ENCODE measurements at places on chromosomes 6 and 20. TPM values are rescaled to one million over a fixed set of nuclear protein-coding genes. Genes with fewer than 3 reads are reported as not detected.

DNA sequence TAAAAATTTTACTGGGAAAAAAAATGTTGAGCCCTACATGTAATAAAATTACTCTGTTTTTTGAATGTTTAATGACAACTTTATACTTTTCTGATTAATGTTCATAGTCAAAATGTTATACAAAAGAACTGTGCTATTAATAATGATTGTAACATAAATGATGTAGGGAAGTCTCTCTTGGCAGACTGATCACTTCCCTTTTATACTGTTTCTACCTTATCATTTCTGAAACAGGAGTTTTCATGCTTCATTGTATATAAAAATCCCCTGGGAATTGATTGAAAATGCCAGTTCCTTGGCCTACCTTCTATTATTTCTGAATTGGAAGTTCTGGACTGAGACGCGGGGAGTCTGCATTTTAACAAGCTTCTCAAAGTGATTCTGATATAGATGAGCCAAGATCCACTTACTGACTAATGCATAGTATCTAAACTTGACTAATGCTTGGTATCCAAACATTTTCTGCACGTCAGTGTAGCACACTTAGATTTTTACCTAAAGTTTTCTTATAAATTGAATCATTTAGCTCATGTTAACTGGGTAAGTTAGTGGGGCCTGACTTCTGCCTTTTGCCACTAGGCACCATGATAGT lies 7.2 kb upstream of the HDAC2 start:
- no peak for DNase-seq

GRCh38 chr6:143119260-143119659 lies 58.6 kb downstream of the AIG1 start:
- DNase-seq, result no peak

GRCh38 chr6:168256940-168257339 lies 62.6 kb downstream of the DACT2 start:
- no peak for DNase-seq

DNA sequence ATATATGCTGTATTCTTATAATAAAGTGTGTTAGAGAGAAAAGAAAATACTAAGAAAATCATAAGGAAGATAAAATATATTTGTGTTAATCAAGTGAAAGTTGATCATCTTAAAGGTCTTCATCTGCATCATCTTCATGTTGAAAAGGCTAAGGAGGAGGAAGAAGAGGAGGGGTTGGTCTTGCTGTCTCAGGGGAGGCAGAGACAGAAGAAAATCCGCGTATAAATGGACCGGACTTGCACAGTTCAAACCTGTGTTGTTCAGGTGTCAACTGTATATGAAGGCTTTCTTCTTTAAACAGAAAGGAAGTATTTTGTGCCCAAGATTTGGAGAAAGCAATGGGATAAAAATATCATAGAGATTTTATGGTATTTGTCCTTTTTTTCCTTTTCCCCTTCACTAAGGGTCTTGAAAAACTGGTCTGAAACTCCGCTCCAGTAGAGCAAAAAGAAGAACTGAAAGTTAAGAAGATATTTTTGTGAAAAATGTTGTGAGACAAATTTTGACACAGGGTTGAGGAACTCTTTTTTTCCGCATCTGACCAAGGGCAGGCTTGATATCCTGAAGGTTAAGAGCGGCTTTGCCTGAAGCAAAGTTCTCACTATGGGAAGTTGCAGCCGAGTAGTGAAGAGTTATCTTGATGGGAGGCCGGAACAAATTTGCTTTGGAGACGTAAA lies 350.7 kb downstream of the LAMA2 start:
- no peak for DNase-seq

DNA sequence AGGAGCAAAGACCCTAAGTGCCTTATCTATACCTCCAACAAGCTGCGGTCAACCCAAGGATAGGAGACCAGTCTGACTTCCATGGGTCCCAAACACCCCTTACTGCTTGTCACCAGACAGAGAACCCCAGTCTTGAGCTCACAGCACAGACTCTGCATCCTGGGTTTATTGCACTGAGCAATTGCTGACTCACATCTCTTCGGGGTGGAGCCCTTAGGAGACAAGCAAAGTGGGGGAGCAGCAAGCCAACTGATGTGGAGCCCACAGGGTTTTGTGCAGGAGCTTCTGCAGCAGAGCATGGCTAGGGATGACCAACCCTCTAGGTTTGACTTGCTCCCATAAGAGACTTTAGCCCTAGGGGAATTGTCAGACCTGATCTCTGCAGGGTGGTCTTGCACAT lies 38.6 kb upstream of the EYS start:
- no peak for DNase-seq

DNA sequence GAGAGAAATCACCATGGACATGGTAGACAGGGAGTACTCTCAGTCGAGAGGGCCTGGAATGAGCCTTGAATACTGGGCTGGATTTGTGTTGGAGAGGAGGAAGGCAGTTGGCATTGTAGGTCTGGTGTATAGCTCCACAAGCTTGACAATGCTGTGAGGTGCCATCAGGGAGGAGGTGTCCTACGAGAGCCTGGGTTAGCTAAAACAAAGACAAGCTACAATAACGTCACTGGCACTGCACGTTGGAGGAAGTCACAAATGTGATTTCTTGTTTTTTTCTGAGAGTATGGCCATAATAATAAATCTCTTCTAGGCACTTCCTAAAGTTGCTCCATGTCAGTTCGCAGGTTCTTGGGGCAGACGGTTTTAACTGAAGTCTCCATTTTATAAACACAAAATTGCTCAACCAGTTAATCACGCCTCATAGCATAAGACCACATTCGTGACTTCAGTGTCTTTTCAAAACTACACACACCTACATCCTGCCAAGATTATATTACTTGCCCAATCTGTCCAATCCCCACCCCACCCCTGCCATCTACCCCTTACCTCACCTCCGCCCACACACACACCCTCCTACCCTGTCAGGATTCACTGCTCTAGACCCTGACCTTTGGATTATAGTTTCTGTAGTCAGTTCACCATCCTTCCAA lies 4.4 kb upstream of the HLA-DMB start:
- DNase-seq, result no peak

- no peak for DNase-seq
These were observed 75.2 kb upstream of the CDH4 start for GRCh38 chr20:61176874-61177273.

- DNase-seq, result no peak
These were observed 26.1 kb downstream of the TUBB2B start for GRCh38 chr6:3201388-3201787.

- no peak for DNase-seq
These were observed 98.8 kb downstream of the RTN4IP1 start for GRCh38 chr6:106530502-106530901.

GRCh38 chr6:106748547-106749207 lies 119.3 kb downstream of the QRSL1 start:
- no peak for DNase-seq

GRCh38 chr6:139588734-139589593 lies 214.5 kb upstream of the CITED2 start:
- no peak for DNase-seq

Gene SASH1
- polyA plus RNA-seq, result 30.2 TPM

DNA sequence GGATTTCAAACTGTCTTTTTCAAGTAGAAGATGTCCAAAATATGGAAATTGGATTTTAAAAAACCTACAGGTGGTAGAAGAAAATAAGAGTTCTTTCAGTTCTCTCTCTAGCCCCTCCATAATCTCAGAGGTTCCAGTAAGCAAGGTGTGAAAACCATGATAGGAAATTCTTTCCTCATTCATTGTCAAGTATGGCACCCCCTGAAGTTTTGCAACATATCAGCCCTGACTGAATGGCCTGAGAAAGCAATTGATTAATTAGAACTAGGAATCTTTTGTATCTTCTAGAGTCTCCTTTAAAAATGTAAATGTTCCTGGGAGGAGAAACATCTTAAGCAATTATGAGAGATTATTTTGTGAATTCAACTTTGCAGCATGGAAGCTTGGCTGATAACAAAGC lies 198.7 kb upstream of the STXBP5 start:
- DNase-seq, result no peak

DNA sequence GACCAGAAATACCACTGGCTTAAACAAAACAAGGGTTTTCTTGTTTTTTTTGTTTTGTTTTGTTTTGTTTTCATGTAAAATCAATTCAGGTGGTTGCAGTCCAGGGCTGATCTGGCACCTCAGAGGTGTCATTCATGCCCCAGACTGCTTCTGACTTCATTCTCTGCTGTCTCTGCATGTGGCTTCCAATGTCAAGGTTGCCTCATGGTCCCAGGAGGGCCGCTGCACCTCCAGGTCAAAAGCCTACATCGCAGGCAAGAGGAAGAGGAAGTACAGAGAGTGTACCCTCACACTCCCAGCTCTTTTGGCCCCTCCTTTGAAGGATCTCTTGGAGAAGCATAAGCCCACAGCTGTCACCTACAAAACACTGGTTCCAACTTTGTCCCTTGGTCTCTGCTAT lies 1.4 kb upstream of the BTN3A1 start:
- no peak for DNase-seq

GRCh38 chr6:1890071-1890470 lies 280.4 kb downstream of the FOXC1 start:
- no peak for DNase-seq

Gene DYNLT1
- 163 TPM for polyA plus RNA-seq

Gene CLVS2
- polyA plus RNA-seq, result 0.33 TPM

GRCh38 chr20:753897-754635 lies 14.2 kb downstream of the SLC52A3 start:
- no peak for DNase-seq

DNA sequence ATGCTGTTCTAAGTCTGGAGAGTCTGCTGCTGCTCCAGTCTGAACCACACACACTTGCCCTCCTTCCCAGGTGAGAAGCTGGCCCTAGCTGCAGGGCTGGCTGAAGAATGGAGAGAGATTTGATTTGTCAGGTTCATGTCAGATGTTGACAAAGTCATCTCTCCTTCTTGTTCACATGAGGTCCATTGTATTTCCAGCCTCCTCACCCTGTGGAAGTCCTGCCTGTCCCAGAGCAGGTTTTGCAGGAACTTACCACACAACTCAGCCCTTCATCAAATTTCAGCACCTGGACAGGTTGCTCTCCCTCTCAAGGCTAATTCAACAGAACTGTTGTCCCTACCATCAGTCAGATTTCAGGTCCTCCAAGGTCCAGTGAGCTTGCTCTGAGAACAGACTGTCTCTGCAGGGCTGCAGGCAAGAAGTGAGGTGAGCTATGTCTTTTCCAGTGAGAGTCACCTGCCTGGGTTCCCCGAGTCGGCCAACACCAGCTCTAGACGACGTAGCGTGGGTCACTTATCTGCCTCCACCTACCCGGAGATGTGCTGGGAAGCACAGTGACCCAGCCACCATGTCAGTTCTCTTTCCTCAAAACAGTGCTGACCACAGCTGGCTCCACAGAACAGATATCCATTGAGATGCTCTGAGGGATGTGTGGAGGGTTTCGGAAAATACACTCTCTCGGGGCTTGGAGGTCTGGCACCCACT lies 58.0 kb upstream of the CD93 start:
- no peak for DNase-seq

GRCh38 chr6:128655978-128656498 lies 135.6 kb upstream of the PTPRK start:
- DNase-seq, result no peak

- no peak for DNase-seq
These were observed 223.0 kb downstream of the QKI start for GRCh38 chr6:163637524-163637923.
